ENCODE measurements at places on chromosomes 4 and X.

- DNase-seq = no peak
Observed at GRCh38 chr4:170306208-170306607, 216.5 kb upstream of the AADAT start.

- no peak for DNase-seq
Observed at GRCh38 chr4:7107166-7107905, 39.5 kb upstream of the GRPEL1 start.

GRCh38 chr4:184421533-184422155, 52.7 kb downstream of the IRF2 start:
- no peak for DNase-seq

GRCh38 chr4:1763550-1764080, 29.5 kb upstream of the FGFR3 start:
- no peak for DNase-seq

All from activated CD4-positive, alpha-beta T cell treated with anti-CD3 and anti-CD28 coated beads, Interleukin-2, amount 50 U/mL, for 4 hours (primary cell).